ENCODE measurements at places on chromosomes 13 and 19.
A peak's percentile ranks its signal among the peaks of the same experiment; 100 is the strongest.

GRCh38 chr19:57280962-57281400 lies 696 bp downstream of the ZNF460 start:
- peak; percentile 78 for DNase-seq

DNA sequence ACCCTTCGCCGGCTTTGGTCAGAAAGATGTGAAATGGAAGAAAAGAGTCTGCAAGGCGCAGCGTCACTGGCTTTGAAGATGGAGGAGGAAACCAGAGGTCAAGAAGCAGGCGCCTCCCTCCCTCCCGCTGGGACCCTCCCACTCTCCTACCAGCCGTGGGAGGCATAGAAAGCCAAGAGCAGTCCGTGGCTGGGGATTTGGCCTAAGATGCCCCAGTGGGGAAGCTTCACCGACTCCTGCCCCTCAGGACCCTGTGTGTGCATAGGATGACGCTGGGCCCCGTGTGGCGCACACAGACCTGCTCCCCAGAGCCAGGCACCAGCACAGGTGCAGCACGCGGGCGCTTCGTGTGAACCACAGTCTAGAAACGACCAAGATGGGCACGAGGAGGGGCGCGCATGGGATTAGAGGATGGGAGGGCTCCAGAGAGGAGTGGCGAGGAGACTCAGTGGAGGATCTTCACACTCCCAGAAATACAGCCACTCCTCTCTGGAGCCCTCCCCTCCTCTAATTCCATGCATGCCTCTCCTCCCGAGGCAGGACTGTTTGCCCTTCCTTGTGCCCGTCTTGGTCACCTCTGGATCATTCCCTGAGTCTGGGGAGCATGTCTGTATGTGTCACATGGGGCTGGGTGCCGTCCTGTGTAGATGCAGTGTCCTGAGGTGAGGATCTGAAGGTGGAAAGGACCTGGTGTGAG lies 194.3 kb downstream of the TEX29 start:
- no peak for DNase-seq

DNA sequence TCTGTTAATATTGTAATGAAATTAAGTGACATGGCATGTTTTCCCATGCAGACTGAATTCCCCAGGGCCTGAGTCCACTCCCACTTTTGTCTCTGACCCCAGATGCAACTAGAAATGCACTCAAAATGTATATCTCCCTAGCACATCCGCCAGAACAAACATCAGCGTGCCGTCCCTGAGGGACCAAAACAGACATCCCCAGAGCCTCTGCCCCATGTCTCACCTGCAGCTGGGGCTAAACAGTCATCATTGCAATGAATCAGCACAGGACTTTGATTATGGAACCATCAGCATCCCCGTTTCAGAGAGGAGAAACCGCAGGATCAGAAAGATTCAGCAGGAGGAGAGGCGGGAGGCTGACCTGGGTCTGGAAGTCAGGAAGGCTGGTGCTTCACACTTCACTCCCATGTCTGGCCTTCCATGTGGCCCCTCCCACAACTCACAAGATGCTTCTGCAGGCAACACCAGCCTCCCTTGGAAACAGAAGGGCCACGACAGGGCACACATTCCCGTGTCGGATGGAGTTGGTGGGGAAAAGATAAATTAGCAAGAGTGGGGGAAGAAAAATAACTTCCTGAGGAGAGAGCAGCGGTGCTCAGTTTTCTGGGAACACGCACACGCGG lies 130.6 kb upstream of the VSTM2B start:
- DNase-seq: no peak

DNA sequence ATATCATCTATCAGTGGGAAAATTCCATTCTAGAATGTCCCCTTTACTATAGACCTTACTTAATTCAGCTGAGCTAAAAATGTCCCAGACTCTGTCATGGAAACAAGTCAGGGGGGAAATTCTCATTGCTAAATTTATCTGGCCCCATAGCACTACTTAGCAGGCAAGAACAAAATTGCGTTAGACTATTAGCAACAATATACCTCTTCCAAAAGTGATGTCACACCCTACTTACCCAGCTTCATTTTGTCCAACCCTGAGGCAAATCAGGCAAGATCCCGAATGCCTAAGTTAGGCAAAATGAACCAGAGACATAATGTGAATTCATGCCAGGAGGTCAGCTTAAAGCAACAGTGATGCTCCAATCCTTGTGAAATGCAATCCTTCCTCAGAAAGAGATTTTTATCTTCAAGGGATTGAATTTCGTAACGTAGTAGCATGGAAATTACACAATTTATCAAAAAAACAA lies 93.7 kb downstream of the FRY start:
- no peak for DNase-seq

GRCh38 chr19:28612275-28612769 lies 600.6 kb downstream of the UQCRFS1 start:
- no peak for DNase-seq

DNA sequence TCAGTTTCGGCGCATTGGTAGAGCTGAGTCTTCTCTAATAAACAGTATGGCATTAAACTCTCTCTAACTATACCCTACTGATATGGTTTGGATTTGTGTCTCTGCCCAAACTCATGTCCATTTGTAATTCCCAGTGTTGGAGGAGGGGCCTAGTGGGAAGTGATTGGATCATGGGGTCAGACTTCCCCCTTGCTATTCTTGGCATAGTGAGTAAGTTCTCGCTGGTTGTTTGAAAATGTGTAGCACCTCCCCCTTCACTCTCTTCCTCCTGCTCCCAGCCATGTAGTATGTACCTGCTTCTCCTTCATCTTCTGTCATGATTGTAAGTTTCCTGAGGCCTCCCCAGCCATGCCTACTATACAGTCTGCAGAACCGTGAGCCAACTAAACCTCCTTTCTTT lies 682.7 kb upstream of the ARGLU1 start:
- DNase-seq: no peak

DNA sequence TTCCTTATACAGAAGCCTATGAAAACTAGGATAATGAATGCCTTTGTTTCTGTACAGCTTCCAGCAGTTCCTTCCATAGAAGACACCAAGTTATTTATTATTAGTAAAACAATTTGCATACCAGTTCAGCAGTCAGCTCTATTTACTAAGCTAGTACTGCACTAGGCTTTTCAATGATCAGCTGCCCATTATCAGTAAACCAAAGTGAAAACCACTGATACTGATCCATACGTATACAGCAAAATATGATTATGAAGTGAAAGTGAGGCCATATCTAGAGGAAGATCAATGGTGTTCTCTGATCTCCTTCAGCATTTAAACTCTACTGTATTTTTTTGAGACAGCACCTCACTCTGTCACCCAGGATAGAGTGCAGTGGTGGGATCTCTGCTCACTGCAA lies 3.2 kb downstream of the TPT1 start:
- DNase-seq: no peak

DNA sequence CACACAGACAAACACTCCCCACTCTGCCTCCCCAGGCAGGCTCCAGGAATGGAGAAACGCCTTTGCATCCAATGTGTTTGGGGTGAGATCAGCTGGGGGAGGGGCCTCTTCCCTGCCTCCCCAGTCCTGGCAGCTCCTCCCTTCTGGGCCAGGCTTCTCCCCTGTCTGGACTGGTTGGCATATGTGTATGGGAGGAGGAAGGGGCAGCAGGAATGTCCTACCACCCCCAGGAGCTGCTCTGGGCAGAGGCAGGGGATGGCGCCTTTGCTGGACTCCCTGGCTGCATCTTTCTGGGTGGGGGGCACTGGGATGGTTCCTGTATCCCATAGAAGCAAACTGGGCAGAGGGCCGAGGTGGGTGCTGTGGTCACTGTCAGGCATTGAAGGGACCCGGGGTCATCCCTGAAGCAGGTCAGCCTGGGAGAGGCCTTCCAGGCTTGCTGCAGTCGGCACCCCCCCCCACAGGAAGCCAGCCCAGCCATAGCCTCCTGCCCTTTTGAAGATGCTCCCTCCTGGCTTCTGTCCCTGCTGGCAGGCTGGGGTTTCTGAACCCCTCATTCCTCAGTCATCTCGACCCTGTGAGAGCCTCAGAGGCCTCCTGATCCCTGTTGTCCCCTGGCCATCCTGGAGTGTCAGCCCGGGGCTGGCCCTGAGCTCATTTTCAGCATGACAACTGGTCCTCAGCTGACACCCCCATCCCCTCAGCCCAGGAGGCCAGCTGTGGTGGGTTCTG lies 21.2 kb upstream of the SLC7A10 start:
- DNase-seq: no peak

DNA sequence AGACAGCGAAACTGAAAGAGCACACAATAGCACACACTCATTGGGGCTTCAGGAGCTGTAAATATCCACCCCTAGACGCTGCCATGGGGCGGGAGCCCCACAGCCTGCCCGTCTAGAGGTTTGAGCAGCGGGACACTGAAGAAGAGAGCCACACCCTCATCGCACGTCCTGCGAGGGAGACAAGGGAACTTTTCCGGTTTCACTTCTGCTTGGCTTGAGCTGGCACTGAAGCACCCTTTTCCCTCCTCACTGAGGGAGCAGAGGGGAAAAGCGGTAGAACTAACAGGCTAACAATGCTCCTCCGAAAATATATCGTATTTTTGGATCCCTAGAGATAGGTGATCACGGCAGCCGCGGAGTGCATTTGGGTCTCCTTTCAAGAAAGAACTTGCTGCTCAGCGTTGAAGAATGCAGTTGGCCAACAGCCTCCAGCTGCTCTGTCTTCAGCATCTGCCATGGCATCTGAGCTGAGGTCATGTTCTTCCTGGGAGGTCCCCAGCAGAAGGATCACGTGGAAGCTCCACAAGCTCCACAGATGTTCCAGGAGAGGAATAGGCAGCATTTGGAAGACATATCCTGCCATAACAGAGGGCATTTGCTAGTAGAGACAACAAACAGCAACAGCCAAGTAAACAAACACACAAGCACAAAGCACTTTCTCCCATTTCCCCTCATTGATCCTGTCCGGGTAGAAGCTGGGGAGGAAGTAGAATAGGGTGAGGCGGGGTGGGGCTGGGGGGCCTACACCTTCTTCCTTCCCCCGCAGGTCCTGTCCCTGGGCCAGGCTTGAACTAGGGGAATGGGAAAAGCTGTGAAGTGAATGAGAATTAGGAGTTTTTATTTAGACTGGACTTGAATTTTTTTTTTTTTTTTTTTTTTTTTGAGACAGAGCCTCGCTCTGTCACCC lies 44.8 kb upstream of the ALOX5AP start:
- DNase-seq: no peak

DNA sequence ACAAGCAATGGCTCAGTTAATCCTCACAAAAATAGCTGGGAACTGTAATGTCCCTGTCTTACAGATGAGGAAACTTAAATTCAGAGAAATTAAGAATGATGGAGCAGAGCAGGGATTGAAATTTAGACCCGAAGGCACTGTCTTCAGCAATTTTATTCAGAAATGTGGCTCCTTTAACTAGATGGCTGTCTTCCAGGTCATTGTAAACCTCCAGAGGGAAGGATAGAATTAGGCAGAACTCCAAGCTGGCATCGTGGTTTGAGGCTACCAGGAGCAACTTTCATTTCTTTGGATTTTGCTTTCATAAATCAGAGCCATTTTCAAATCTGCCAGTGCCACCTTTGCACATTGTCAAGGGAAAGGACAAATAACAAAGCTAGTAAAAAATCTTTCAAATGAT lies 339.0 kb downstream of the DCT start:
- DNase-seq: no peak

- no peak for DNase-seq
These were observed 246.1 kb upstream of the MAB21L1 start for GRCh38 chr13:35722458-35723052.

DNA sequence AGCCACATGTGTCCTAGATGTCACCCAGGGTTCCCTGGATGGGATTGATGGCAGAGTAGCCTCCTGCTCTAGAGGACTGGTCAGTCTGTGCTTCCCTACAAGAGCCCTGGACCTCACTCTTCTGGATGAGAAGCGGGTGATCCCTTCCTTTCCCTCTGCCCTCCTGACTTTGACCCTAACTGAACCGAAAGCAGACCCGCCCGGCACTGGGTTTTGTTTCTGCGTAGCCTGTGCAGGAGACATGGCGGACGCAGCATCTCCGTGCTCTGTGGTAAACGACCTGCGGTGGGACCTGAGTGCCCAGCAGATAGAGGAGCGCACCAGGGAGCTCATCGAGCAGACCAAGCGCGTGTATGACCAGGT lies 4.9 kb downstream of the THOP1 start:
- DNase-seq: no peak

- DNase-seq: no peak
These were observed 34.1 kb downstream of the DLEU7 start for GRCh38 chr13:50809133-50810090.

DNA sequence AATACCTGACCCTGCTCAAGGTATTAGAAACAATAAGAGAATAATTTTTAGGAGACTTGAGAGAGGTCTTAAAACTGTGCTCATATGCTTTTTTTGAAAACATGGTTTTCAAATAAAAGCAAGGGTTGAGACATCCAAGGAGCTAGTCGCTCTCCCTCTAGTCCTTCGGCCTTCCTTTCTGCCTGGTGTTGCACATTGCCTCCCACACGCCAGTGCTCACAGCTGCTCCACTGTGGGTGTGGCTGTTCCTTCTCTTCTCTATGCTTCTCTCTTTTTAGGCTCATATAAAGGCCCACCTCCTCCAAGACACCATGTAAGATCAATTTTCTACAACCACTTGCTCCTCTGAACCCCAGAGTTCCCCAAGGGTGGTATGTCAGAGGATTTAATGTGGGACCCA lies 352.6 kb downstream of the ENOX1 start:
- no peak for DNase-seq

- DNase-seq: no peak
These were observed 320.3 kb downstream of the DNAJC15 start for GRCh38 chr13:43343645-43344044.

- no peak for DNase-seq
These were observed 859.1 kb downstream of the DIAPH3 start for GRCh38 chr13:59304596-59304995.

Data from CD8-positive, alpha-beta T cell (primary cell).